ENCODE measurements at places on chromosomes 13 and 19.

- H3K27me3 ChIP-seq, result no peaks in the 10 kb centered on the region
- peaks cover 10% of the 10 kb centered on the region for H3K4me1 ChIP-seq
- H3K4me3 ChIP-seq, result no peak overlapping the region
- peaks cover 35% of the 10 kb centered on the region for H3K36me3 ChIP-seq
- DNase-seq, result no peak
- no peak overlapping the region for H3K27ac ChIP-seq
Observed at GRCh38 chr19:49997709-49998108, 27.5 kb downstream of the VRK3 start.

- H3K27me3 ChIP-seq, result no peaks in the 10 kb centered on the region
- no peak overlapping the region for H3K27ac ChIP-seq
- peaks cover 2% of the 10 kb centered on the region for H3K4me1 ChIP-seq
- peaks cover 1% of the 10 kb centered on the region for H3K36me3 ChIP-seq
- DNase-seq, result no peak
- H3K4me3 ChIP-seq, result no peak overlapping the region
Observed at GRCh38 chr13:108315991-108316390, 46.5 kb downstream of the TNFSF13B start.

GRCh38 chr13:47136504-47136941, 239.7 kb upstream of the HTR2A start:
- no peaks in the 10 kb centered on the region for H3K4me1 ChIP-seq
- H3K36me3 ChIP-seq, result no peaks in the 10 kb centered on the region
- peaks cover 3% of the 10 kb centered on the region for H3K27me3 ChIP-seq
- H3K27ac ChIP-seq, result no peak overlapping the region
- DNase-seq, result no peak

DNA sequence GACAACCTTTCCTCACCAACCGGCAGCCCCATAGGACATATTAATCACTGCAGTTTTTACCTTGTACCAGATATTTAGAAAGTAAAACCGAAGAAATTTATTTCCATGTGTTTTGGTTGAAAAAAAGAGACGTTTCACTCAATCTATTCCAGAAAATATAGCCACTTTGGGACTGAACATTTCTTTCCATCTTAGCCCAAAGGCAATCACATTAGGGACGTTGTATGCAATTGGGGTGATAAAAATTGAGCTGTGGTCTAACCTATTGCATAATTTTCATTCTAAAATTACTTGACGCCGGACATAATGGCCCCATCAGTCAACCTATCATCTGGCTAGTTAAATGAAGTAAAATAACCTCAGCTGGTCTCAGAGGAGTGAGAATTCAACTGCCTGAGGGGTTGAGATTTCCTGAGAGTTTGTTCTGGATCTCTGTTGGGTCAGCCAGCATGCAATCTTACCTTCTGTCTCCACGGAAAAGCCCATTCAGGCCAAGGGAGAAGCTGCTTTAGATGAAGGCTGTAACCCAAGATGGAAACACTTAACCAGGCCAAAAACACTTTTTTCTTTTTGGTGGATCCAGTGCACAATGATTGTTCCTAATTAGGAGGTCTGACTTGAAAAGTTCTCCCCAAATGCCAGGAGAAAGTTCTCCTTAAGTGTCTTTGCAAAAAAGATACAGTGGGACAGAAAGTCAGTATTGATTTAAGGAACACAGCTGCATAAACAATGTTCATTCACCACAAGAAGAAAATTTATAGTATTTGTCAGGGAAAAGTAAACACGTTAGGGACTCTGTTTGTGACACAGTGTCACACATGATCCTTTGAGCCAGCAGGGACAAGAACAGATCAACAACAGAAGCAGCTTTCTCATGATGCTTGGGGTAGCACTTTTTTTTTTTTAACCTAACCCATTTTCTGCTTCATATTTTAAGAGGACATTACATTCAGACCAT, 34.1 kb downstream of the DLEU7 start:
- no peak overlapping the region for H3K27ac ChIP-seq
- DNase-seq, result no peak
- peaks cover 5% of the 10 kb centered on the region for H3K36me3 ChIP-seq

DNA sequence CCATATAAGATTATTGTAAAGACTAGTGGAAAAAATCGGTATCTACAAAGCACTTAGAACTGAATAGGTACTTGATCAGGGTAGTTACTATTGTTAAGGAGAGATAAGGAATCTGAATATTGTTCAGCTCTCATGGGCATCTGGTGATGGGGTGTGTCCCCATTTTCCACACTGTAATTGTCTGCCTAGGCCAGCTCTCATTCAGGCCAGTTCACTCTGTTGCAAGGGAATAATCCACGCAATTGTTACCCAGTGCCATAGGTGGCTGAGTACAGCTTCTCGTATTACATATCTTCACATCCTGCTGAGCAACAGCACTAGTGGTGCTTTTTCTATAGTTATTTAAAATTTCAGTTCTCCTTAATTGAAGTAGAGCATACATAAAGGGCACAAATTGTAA, 45.6 kb upstream of the C13orf42 start:
- no peaks in the 10 kb centered on the region for H3K36me3 ChIP-seq
- peaks cover 9% of the 10 kb centered on the region for H3K4me1 ChIP-seq
- no peak overlapping the region for H3K4me3 ChIP-seq

- no peak for DNase-seq
- no peaks in the 10 kb centered on the region for H3K36me3 ChIP-seq
- H3K4me1 ChIP-seq, result no peaks in the 10 kb centered on the region
- H3K27me3 ChIP-seq, result no peaks in the 10 kb centered on the region
- H3K4me3 ChIP-seq, result no peak overlapping the region
Observed at GRCh38 chr13:69579351-69579750, 528.3 kb upstream of the ATXN8OS start.

GRCh38 chr19:55620410-55621204, 3.8 kb downstream of the ZNF784 start:
- H3K36me3 ChIP-seq, result peaks cover 20% of the 10 kb centered on the region
- peaks cover 39% of the 10 kb centered on the region for H3K4me1 ChIP-seq
- H3K27ac ChIP-seq, result peak overlapping the region; percentile 67
- H3K27me3 ChIP-seq, result no peaks in the 10 kb centered on the region
- no peak overlapping the region for H3K4me3 ChIP-seq
- no peak for DNase-seq

- peaks cover 9% of the 10 kb centered on the region for H3K36me3 ChIP-seq
- peak overlapping the region; percentile 65 for H3K27ac ChIP-seq
- H3K4me1 ChIP-seq, result peaks cover 22% of the 10 kb centered on the region
- peak overlapping the region; percentile 39 for H3K4me3 ChIP-seq
Observed at GRCh38 chr19:932648-933552, 7.1 kb downstream of the ARID3A start.

DNA sequence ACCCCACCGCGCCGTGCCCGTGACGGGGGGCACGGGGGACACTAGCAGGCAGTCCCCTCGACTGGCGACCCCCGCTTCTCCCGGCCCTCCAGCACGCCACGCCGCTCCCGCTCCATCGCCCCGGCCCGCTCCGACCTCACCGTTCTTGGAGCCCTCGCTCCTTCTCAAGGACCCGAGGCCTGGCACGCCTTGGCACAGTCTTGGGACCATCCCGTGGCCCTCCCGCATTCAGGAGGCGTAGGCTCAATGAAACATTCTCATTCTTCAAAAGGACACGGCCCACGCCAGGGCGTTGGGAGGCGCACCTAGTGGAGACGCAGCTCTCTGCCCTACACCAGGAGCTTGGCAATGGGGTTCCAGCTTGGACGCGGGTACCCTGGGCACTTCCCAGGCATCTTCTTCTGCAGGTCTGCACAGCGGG, 473 bp upstream of the CERS1 start:
- H3K27me3 ChIP-seq, result peaks cover 30% of the 10 kb centered on the region
- no peak for DNase-seq
- H3K4me1 ChIP-seq, result peaks cover 9% of the 10 kb centered on the region
- no peak overlapping the region for H3K27ac ChIP-seq
- H3K4me3 ChIP-seq, result no peak overlapping the region

DNA sequence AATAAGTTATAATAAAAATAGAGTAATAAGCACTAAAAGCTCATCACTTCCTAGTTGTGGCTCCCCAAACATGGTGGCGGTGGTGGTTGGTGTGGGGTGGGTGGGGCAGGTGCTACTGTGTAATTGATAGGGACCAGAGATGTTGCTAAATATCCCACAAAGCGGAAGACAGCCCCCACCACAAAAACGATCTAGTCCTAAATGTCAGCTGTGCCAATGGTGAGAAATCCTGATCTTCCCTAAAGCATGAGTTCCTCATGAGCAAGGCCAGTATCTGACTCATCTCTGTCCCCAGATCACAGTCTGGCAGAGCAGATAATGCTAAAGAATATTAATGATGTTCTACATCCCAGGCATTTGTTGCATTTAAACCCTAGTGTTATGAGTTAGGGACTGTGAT, 1.9 kb upstream of the EDDM13 start:
- H3K27ac ChIP-seq, result no peak overlapping the region
- no peak for DNase-seq
- H3K36me3 ChIP-seq, result no peaks in the 10 kb centered on the region
- H3K27me3 ChIP-seq, result no peaks in the 10 kb centered on the region
- H3K4me3 ChIP-seq, result no peak overlapping the region
- no peaks in the 10 kb centered on the region for H3K4me1 ChIP-seq

GRCh38 chr13:98500963-98501421, 75.9 kb downstream of the STK24 start:
- DNase-seq, result no peak
- H3K4me1 ChIP-seq, result peaks cover 38% of the 10 kb centered on the region
- H3K27me3 ChIP-seq, result no peaks in the 10 kb centered on the region
- H3K27ac ChIP-seq, result no peak overlapping the region
- H3K36me3 ChIP-seq, result peaks cover 35% of the 10 kb centered on the region
- no peak overlapping the region for H3K4me3 ChIP-seq

DNA sequence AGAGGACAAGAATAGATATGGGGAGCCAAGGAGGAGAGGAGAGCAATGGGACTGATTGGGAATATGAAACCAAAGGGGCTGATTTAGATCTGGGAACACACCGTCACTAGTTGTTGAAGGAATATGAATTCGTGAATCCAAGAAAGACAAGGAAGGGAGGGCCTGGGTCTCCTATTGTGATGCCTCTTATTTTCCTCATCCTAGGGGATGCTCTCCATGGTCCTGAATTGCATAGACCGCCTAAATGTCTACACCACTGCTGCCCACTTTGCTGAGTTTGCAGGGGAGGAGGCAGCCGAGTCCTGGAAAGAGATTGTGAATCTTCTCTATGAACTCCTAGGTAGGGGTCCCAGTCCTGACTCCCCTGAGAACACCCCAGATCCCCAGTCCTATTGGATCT, 21.5 kb downstream of the RYR1 start:
- no peaks in the 10 kb centered on the region for H3K36me3 ChIP-seq
- H3K27ac ChIP-seq, result no peak overlapping the region

Measured in activated CD8-positive, alpha-beta memory T cell treated with anti-CD3 and anti-CD28 coated beads, Interleukin-2, amount 10 ng/mL, durations not matched to agents 7 days and 5 days (primary cell).